Stimulated activated CD8-positive, alpha-beta memory T cell treated with anti-CD3 and anti-CD28 coated beads, Interleukin-4, amount 100 ng/mL, for 1 hour (primary cell): ENCODE measurements at places on chromosomes 16 and 17.

DNA sequence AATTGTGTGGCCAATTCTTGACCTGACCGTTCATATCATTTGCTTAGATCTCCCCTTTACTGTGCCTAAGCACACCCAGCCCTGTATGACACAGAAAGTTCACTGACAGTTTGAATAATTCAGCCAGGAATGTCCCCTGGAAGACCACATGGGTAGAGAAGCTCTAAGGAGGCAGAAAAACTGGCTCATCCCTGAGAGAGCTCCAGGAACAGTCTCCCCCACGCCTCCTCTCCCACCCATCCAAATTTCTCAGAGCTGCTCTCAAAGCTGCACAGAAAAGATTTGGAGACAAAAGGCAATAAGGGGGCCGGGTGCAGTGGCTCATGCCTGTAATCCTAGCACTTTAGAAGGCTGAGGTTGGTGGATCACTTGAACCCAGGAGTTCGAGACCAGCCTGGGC lies 11.2 kb downstream of the PRAC1 start:
- no peak for DNase-seq

DNA sequence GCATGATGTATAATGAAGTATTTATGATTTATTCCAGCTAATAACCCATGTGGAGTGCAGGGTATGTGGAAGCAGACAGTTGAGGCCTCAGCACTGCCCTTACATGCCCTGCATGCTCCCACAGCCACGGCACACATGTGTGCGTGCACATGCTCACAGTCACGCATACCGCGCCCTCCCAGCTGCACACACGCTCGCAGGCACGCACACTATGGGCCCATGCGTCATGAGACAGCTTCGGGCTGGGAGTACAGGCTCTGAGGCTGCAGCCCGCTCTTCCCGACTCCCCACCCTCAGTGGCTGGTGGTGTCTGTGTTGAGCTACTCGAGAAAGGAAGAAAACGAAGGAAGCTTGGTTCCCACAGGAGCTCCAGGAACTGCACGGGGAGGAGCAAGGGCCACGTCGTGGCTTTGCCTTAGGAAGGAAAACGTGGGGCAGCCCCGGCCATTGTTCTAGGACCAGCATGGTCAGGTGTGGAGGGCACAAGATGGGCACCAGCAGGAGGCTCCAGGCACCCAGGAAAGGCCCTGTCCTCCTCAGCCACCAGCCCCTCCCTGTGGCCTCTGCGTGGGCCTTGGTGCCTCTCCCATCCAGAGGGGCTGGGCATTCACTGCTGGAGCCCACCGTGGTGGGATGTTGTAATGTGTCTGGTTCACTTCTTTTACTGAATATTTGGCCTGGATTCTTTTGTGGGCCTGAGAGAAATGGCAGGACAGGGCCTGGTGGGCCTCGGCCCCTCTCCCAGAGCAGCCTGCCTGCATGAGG lies 27.5 kb upstream of the CDH15 start:
- no peak for DNase-seq

DNA sequence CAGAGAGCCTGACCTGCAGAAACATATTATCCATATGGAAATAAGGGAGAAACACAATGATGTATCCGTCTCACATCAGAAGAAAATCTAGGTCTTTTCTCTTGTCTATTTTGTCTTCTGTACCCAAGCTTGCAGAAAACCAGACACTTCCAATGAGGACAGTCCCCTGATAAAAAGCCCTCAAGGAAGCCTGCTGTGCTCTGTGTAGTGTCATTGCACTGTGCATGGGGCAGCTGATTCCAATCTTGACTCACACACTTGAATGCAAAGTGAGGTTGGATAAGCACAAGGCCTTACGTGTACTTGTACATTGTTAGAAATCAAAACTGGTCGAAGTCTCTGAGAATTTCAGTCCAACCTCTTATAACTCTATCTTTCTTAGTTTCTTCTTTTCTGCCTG lies 256.6 kb upstream of the MYOCD start:
- no peak for DNase-seq

GRCh38 chr16:49455181-49455990 lies 81.8 kb downstream of the C16orf78 start:
- no peak for DNase-seq

DNA sequence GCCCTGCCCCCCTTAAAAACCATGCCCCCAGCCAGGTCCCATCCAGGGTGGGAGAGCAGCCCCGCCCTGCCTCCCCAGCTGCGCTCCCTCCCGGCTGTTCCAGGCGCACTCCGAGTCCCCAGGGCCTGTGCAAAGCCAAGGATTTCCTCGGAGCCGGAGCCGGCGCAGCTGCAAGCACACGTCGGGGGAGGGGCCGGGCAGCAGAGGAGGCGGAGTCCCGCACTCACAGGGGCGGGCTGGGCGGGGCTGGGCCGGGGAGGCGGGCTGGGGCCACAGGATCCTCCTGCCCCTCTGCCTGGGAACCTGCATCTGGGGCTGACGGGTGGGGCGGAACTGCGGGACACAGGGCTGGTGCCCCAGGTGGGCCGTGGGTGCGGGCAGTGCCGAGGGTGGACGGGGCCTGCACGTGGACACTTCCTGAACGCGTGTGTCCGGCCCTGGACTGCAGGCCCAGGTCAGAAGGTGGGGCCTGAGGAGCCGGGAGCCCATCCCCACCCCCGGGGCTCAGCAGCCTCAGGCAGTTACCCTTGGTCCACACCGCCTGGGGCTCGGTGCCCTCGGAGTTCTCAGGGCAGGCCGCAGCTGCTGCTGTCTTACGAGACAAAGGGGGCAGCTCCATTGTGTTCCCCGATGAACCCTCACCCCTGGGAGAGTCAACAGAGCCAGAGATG lies 24.0 kb upstream of the SSTR5 start:
- no peak for DNase-seq

- DNase-seq, result no peak
Observed at GRCh38 chr17:50076591-50077235, 18.4 kb upstream of the PDK2 start.

DNA sequence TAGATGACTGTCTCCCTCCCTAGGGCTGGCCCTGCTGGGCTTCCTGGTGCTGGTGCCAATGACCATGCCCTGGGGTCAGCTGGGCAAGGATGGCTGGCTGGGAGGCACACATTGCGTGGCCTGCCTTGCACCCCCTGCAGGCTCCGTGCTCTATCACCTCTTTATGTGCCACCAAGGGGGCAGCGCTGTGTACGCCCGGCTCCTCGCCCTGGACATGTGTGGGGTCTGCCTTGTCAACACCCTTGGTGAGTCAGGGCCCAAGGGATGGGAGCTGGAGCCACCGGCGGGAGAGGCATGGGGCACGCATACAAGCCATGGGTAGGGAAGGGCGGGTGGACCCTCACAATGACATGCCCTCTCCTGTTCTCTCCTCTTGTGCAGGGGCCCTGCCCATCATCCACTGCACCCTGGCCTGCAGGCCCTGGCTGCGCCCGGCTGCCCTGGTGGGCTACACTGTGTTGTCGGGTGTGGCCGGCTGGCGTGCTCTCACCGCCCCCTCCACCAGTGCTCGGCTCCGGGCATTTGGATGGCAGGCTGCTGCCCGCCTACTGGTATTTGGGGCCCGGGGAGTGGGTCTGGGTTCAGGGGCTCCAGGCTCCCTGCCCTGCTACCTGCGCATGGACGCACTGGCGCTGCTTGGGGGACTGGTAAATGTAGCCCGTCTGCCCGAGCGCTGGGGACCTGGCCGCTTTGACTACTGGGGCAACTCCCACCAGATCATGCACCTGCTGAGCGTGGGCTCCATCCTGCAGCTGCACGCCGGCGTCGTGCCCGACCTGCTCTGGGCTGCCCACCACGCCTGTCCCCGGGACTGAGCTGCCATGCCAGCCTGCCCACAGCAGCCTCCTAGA lies 2.2 kb downstream of the PAQR4 start:
- DNase-seq, result no peak

DNA sequence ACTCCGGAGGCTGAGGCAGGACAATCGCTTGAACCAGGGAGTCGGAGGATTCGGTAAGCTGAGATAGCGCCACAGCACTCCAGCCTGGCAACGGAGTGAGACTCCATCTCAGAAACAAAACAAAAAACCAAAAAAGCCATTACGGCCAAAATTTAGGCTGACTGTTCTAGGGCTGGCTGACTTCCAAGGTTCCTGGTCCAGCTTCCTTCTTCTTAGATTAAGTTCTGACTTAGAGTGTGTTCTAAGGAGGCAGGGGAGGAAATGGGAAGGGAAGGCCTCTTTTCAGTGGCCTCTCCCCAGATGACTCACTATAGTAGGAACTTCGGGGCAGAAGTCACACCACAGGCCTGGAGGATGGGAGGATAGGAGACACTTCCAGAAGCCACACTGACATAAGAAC lies 27.7 kb upstream of the CLEC18B start:
- no peak for DNase-seq

DNA sequence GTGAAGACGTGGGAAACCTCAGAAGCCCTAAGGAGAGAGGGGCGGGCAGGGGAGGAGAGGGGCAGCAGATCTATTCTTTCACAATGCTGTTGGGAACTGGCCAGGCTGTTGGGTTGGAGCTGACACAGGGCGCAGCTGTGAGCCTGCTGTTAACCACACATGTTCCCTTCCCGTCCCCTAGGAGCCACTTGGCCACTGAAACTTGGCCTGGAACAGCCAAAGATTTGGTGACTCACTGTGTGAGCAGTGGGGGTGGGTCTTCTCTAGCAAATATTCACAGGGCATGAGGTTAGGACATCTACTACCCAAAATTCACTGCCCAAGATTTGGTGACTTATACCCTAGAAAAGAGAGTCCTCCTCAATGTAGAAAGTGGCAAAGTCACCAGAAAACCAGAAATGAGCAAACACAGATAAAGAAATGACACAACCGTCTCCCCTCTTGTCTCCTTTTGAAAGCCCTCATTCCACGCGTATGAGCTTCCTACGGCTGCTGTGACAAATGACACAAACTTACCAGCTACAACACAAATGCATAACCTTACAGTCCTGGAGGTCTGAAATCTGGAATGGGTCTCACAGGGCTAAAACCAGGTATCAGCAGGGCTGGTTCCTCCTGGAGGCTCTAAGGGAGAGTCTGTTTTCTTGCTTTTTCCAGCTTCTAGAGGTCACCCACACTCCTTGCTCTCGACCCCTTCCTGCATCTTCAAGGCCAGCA lies 6.3 kb downstream of the TBC1D16 start:
- no peak for DNase-seq

DNA sequence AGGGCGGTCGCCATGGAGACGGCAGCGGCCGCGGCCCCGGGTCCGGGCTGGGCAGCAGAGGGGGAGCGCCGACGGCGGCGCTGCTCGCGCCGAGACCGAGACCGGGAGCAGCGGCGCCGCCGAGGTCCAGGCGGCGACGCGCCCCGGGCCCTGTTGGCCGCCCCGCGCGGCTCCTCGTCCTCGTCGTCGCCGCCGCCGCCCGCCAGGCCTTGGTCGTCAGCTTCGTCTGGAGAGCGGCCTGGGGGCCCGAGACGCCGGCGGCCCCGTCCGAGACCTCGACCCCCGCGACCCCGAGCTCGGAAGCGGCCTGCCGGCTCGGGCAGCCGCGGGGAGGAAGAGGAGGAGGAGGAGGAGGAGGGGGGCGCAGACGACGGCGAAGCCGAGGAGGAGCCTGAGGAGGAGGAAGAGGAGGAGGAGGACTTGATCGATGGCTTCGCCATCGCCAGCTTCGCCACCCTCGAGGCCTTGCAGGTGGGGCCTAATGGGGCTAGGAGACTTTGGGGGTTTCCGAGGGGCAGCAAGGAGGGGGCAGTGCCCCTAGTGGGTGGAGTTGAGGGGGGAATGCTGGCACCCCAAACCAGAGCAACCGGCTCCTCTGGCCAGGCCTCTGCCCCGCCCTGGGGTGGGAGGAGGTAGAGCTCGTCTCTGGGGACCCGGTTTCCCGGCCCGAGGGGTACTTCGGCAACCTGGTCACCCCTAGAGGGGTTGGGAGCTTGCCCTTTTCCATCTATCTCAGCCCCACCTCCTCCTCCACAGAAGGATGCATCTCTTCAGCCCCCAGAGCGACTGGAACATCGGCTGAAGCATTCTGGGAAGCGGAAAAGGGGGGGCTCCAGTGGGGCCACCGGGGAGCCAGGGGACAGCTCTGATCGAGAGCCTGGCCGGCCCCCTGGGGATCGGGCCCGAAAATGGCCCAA lies 1.5 kb downstream of the FBRS start:
- no peak for DNase-seq

GRCh38 chr16:8044796-8045195 lies 545.5 kb downstream of the TMEM114 start:
- DNase-seq, result no peak

DNA sequence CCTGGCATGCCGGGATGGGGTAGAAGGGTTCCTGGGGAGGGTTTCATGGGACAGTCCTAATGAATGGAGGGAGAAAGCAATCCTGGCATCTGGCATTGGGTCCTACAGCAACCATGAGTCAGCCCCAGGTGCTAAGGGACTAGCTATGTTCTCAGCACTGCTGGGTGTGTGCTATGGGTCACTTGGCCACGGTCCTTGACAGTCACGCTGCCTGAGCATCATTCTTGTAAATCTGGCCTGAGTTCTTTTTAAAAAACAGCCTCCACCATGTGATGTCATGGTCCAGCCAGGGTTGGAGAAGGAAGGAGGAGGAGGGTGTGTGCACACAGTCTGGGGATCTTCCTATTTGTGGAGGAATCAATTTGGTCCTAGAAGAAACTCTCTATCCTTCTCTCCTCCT lies 6.2 kb upstream of the RAMP2 start:
- DNase-seq, result no peak

DNA sequence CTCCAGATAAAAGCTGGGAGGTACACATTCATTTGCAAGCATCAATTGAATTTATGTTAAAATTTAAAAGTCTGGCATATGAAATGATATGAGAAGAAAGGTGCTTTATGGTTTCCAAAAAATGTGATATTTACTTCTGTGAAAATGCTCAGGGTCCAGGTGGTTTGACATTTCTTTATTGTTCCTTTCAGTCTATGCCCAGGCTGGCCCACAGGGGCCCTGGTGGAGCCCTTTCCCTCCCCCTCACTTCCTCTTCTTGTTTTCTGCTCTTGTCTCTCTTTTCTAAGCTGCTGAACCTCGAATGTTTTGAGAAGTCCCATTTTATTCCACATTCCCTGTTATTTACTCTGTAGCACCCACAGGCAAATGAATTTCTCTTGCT lies 127.8 kb downstream of the HS3ST3B1 start:
- DNase-seq, result no peak

GRCh38 chr17:43552229-43552837 lies 6.2 kb upstream of the ETV4 start:
- DNase-seq, result no peak

GRCh38 chr17:19728084-19728495 lies 11.7 kb upstream of the SLC47A2 start:
- no peak for DNase-seq

GRCh38 chr16:29891525-29892457 lies 7.6 kb downstream of the SEZ6L2 start:
- no peak for DNase-seq

- DNase-seq, result no peak
Observed at GRCh38 chr16:85201574-85201973, 89.3 kb upstream of the CIBAR2 start.

GRCh38 chr17:80315517-80316182 lies 55.0 kb downstream of the RNF213 start:
- DNase-seq, result no peak

DNA sequence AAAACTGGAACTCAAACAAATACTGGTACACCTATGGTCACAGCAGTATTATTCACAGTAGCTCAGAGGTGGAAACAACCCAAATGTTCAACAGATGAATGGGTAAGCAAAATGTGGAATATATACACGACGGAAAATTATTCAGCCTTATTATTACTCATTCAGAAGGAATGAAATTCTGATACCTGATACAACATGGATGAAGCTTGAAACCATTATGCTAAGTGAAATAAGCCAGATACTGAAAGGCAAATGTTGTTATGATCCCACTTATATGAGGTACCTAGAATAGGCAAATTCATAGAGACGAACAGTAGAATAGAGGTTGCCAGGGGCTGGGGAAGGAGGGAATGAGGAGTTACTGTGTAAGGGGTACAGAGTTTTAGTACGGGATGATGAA lies 27.1 kb upstream of the MYLK3 start:
- DNase-seq, result no peak
